Activated CD4-positive, alpha-beta T cell treated with anti-CD3 and anti-CD28 coated beads for 24 hours (primary cell): ENCODE measurements at places on chromosomes 2 and 18.

GRCh38 chr2:9889812-9890261 is 46.6 kb downstream of the TAF1B start:
- DNase-seq = no peak

DNA sequence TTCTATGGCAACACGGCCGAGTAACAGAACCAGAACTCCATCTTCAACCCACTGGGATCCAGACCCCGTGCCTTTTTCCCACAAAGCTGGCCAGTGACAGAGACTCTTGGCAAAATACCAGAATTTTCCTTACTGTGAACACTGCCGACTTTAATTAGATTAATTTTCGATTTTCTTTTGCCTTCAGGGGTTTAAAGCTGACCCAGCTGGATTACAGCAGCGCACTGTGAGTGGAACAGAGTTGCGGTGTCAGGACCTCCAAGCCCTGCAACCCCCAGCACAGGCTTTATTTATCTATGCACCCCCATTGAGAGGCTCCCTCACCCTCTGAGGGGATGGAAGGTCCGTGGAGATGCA is 36.4 kb downstream of the CTIF start:
- DNase-seq = no peak

DNA sequence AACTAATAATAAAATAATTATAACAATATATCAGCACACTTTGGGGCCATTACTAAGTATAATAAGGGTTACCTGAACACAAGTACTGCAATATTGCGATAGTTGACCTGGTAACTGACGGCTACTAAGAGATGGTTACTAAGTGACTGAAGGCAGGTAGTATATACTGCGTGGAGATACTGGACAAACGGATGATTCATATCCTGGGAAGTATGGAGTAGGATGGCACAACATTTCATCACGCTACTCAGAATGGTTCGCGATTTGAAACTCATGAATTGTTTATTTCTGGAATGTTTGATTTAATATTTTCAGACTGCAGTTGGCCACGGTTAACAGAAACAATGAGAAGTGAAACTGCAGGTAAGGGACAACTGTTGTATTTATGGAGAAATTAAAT is 39.5 kb upstream of the FLACC1 start:
- no peak for DNase-seq

DNA sequence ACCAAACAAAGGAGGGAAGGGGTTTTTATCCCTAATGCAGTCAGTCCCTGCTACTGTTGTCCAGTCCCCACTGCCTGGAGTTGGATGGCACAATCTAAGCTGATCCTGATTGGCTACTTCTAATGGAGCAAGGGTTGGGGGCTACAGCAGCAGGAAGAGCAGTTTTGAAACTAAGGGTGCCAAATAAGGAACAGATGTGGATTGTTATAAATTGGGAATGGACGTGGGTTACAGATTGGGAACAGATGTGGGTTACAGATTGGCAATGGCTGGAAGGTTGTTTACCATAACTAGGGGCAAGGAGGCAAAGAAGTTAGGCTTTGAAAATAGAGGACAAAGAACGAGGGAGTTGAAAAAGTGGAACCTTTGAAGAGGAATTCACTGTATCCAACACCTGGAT is 16.0 kb upstream of the PROM2 start:
- no peak for DNase-seq

DNA sequence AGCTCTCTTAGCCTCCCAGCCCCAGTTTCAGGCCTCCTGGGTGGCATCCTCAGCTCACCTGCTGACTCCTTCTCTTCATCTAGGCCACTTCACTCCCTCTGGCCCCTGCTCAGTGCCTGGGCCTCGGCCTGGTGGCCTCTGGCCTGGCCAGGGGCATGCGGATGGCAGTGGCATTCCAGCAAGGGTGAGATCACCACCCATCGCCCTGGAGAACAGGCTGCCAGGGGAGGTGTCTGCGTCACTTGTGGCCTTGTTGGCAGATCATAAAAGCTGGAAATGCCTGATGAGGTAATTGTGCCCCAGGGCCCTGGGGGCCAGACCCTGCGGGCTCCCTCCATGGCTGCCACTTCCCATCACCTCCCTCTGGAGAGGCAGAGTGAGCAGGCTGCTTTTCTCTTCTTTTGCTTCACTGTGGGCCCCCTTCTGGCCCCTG is 72.5 kb upstream of the SMAD2 start:
- DNase-seq = no peak

DNA sequence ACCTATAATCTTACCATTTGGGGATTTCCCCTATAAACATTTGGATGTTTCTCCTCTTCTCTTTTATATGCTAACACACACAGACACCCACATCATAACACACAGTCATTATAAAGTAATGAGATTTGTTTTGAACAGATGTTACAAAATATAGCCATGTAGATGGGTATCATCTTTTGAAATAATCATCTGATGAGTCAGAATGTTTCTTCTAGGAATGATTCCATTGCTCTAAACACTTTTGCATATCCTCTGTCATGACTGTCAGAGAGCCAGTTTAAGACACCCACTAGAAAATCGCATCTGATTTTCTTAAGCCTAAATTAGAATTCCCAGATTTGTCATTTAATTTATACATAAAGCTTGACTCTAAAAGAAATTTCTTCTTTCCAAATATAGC is 442.6 kb downstream of the CMPK2 start:
- no peak for DNase-seq

DNA sequence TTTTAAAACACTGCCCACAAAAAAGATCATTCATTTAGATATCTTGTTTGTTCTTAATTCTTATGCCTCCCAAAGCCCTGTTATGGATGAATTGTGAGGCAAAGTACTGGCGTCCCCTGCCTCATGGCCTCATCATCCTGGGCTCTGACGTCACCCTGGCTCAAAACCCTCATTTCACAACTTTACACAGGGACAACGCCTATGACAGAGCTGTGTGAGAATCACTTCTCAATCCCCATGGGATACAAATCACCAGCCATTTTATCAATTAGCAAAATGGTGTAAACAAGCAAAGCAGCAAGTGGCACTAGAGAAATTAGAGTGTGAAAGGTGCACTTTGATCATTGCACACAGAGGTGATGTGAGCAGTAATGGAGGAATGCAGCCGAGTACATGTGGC is 16.6 kb downstream of the FHOD3 start:
- no peak for DNase-seq

GRCh38 chr2:212959471-212960117 is 191.8 kb downstream of the IKZF2 start:
- no peak for DNase-seq

- DNase-seq = no peak
Observed at GRCh38 chr2:118168615-118169014, 80.3 kb downstream of the INSIG2 start.

DNA sequence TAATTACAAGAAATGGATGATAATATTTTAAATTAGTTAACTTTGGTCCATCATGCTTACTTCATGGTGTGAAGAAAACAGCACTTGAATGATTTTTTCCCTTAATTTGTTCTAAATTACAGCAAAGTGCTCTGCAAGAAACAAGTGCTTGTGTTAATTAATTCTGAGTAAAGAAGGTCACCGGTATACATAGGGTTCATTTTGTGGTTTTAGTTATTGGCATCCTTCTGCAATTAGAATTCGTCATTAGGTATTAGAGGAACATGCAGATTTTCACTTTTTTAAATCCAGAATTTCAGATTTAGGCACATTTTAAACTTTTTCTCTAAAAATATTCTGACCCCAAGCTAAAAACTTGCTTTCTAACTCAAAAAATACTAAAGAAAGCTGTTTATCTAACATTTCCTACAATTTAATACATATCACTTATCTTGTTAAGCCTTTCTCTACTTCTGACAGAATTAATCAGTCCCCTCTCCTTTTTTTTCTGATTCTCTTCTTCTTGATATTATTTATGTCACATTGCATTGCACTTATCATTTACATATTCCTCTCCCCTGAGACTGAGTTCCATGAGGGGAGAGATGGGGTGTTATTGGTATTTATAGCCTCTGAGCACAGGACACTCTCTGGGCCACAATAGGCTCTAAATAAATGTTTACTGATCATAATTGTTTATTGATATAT is 129.2 kb downstream of the PLA2R1 start:
- DNase-seq = no peak

DNA sequence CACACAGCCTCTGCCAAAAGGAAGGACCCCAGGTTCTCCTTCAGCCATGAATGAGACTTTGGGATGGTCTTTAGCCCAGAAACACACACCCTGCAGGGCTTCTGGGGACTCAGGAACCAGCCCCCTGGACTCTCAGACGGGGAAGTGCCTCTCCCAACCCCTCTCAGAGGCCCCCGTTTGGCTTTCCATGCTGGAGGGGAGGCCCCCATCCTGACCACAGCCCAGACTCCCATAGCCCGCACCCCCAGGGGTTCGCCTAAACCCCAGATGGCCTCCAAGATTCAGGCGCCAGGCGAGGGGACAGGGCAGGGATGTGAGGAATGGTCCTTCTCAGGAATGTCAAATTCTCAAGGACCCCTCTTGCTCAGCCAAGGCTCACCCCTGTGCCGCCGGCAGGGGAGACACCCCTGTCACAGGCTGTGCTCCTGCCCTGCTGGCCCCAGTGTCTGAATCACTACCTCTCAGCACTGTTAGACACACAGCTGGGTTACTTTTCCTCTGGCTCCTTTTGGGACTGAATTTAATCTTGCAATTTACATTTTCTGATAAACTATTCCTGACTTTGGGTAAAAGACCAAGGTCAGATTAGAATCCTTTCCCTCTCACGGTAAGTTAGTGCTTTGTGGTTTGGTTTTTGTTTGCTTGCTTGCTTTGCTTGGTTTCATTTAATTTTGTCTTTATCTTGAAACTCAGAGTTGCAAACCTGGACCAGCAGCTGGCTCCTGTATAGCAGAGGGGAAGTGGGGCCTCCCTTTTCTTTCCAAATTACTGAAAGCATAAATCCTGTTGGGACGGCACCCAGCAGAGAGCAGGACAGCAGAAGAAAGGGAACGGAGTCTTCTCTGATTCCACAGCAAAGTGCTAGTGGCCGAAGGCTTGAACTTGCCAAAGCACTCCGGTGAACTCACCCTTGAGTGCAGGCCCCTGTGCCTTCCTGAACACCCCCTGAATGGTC is 198.9 kb upstream of the RAB6C start:
- DNase-seq = no peak

GRCh38 chr2:113894156-113894743 is 4.4 kb downstream of the ACTR3 start:
- DNase-seq = no peak

DNA sequence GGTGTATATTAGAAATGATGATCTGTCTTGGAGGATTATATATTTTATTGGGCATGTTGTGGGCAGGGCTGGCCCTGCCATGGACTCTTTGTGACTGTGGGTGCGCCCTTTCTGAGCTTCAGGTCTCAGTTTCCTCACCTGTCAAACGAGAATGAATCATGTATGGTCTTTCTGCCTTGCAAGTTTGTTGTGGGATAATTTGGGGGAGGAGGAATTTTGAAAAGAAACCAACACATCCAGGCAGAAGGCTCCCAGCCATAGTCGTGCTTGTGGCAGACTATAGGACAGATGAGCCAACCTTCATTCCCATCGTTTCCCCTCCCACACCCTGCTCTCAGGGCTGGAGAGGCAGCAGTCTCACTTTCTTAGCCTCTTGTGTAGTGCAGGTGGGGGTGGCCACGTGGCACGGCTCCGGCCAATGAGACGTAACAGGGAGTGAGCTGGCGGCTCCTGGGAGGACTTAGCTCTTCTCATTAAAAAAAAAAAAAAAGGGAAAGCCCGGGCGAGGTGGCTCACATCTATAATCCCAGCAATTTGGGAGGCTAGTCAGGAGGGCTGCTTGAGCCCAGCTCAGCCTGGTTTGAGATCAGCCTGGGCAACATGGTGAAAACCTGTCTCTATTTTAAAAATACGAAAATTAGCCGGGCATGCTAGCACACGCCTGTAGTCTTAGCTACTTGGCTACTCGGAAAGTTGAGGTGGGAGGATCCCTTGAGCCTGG is 63.1 kb downstream of the RHOB start:
- no peak for DNase-seq

- DNase-seq = no peak
Observed at GRCh38 chr2:50327906-50328305, 704.0 kb downstream of the NRXN1 start.

- DNase-seq = no peak
Observed at GRCh38 chr2:219820767-219821166, 193.3 kb downstream of the SLC4A3 start.

DNA sequence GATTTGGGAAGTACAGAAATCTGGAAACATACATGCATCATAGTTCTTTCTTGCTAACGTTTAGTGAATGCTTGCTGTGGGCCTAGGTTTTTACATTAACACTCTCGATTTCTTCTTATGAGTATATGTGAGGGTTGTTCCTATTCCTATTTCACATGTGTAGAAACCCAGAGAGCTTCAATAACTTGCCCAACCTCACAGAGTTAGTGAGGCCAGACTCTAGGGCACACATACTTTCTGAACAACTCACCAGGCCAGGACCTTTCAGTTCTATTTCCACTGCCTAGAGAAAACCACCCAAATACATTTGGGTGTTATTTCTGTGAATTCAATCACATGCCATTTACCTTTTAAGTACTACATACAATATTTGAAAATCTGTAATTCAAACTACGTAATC is 8.2 kb upstream of the KCTD1 start:
- DNase-seq = no peak

DNA sequence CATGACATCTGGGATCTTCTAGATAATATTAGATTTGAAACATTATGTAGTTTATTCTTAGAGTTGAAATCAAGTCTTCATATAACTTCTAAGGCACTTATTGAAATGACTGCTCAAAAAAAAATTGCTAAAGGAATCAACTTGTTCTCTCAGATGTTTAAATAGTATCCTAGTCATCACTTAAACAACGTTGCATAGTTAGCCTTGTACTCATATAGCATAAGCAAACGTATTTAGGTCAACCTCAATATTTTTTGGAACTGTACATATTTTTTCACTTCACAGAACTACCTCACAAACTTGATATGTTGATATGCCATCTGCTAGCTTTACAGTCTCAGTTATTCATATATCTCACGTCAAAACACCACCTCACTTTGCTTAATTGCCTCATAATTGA is 47.1 kb upstream of the CREB1 start:
- no peak for DNase-seq

- DNase-seq = no peak
Observed at GRCh38 chr18:26207937-26208336, 18.3 kb upstream of the TAF4B start.

- DNase-seq = no peak
Observed at GRCh38 chr2:238418196-238418998, 8.3 kb upstream of the ASB1 start.

DNA sequence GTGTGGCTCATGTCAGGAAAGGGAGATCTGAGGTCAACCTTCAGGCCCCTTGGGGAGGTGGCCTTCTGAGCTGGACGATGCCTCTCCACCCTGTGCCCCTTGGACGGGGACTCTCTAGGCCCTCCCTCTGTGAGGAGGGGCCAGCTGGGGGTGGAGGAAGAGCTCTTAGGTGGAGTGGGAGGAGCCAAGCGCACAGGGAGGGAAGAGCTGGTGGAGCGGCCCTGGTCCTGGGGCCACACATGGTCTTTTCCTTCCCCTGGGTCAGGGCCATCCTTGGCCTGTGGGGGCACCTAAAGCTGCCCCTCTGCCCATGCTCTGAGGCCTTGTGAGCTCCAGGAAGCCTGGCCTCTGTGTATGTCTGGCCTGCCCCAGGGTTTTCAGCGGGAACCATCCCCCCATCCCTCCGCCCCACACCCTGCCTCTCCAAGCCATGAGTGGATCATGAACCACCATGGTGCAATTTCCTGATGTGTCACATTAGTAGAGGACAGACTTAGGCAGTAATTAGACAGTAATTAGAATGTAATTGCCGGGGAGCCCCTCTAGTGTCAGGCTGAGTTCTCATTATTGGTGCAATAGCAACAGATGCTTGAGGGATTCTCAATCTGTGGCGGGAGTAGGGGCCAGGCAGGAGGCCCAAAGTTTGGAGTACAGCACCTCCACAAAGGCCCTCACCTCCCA is 63.0 kb downstream of the GLI2 start:
- no peak for DNase-seq

GRCh38 chr2:222739939-222740338 is 68.5 kb downstream of the MOGAT1 start:
- DNase-seq = no peak
